ENCODE measurements at places on chromosomes 13 and 19.
A peak's percentile ranks its signal among the peaks of the same experiment; 100 is the strongest.

GRCh38 chr19:17522988-17523872 is 11.8 kb downstream of the PGLS start:
- DNase-seq: no peak

DNA sequence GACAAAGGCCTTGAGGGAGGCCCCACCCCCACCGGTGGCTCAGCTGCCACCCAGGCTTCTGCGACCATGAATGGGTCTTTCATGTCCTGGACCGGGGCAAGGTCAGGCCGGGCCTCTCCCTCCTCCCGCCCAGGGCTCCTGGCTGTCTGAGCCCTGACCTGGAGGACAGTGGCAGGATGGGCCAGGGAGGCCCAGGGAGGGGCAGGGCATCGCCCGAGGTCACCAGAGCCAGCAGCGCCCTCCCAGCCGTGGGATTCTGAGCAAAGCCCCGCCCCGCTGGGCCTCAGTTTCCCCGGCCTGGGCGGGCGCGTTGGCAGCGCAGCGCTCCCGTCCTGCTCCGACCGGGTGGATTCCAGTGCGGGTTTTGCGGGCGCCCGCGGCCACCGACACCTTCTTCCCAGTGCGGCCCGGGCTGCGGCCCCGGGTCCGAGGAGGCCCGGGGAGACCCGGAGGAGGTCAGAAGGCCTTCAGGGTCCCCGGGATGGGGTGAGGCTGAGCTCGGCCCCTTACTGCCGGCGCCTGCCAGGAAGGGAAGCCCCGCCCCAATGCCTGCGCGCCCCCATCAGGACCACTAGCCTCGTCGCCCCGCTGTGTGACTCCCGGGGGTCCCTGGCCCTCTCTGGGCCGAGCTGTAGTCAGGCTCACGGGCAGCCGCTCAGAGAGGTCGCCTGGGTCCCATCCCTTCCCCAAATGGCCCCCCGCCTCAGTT is 24.6 kb upstream of the SEMA6B start:
- peak; percentile 67 for DNase-seq

DNA sequence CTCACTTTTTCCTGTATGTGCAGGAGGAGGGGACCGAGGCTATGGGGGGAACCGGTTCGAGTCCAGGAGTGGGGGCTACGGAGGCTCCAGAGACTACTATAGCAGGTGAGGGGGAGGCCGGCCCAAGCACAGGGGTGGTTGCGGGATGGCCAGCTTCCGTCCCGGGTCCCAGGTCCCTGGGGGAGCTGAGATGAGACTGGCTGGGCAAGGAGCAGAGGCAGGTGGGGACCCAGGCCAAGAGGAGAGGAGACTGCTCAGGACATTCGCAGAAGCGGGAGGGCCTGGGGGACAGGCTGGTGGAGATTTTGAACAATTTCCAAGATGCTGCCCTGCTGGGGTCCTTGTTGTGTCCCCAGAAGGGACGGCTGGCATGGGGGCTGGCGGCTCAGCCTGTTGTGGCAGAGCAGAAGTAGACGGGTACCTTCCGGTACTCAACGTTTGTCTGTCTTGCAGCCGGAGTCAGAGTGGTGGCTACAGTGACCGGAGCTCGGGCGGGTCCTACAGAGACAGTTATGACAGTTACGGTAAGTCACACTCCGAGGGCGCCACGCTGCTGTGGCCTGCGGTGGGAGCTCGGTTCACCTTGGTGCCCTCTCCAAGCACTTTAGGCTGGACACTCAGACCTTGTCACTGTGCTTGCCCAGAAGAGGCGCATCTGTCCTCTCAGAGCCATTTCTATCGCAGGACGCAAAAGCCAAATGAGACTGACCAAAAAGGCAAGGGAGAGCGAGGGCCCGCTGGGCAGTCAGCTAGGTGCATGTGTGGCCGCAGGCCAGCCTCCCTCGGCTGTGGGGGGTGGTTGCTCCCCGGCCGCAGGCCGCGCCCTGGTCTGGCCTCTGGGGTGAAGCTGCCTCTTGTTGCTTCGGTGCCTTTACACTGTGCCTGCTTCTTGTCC is 2.6 kb downstream of the CIRBP start:
- DNase-seq: no peak

GRCh38 chr13:38590796-38591507 is 95.9 kb upstream of the FREM2 start:
- DNase-seq: no peak

DNA sequence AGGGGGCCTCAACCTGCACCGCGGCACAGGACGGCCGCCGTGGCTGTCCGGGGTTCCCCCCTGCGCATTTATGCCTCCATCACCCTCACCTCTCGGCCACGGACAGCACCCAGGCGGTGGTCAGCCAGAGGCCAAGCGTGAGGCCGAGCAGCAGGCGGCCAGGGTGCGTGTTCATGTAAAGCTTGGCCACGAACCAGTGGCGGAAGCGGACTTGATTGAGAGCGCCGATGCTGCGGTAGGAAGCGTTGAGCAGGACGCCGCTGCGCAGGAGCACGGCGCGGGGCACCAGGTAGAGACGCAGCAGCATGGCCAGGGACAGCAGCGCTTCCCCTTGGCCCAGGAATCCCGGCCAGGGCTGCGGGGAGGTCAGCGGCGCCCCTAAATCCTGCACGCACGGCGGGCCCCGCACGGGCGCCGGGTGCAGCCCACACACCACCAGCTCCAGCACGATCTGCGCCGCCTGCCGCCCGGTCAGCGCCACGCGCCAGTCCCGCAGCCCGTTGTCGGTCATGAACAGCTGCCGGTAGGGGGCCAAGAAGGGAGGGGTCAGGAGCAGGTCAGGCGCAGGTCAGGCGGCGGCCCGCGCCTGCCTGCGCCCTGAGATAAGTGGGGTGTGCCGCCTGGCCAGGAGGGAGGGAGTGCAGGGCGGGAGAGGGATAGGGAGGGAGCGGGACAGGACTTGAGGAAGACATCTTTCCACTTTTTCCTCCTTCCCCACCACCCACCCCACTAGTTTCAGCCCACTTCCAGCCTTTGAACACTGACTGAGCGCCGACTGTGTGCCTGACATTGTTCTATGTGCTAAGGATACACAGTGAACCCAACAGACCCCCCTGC is 6.5 kb downstream of the KCNN4 start:
- peak; percentile 82 for DNase-seq

DNA sequence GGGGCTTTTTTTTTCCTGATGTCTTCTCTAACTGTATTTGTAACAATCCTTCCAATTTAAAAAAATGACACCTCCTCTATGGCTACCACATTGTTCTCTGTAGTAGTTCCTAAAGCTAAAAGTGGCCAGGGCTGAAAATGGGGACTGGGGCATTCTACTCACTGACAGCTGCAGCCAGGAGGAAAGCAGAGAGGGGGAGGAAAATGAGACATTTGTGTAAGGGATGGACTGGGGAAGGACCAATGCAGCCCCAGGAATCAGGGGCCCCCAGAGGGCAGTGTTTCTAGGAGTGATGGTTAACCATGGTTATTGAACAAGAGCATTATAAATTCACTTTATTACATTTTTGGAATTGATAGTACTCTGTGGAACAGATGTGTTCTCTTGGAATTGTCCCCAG is 34.3 kb upstream of the C1QTNF9 start:
- no peak for DNase-seq

Measured in AG20443 (cell line).